ENCODE measurements at places on chromosomes 11 and 22.

- no peak for DNase-seq
Observed at GRCh38 chr11:46684367-46684766, 16.1 kb downstream of the ARHGAP1 start.

- DNase-seq = no peak
Observed at GRCh38 chr11:17604201-17604914, 57.3 kb downstream of the OTOG start.

GRCh38 chr11:11587122-11587521 is 34.7 kb downstream of the GALNT18 start:
- no peak for DNase-seq

DNA sequence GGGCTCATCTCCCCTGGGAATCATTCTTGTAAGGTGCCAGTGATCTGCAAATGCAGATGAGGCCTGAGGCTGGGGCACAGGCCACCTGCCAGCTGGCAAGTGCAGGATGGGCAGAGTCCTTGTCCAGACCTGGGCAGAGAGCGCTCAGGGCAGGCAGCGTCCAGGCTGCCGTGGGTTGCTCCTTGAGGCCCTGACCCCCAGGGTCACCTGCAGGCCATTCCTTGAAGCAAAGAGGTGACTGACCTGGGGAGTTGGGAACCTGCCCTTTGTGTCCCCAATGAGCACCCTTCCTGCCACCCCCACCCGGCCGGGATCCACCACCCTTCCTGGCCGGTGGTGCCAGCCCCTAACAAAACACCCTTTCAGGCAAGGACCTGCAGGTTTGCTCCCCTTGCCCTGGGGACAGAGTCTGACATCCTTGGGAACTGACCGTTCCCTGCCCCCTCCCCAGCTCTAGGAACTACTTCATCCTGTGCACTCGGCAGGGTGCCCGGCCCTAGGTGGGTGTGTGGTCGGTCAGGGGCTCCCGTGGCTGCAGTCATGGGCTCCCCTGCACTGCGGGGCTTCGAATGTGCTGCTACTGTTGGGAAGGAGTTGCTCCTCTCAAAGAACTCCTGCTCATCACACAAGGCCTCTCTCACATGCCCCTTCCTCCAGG is 28.3 kb downstream of the DUSP8 start:
- DNase-seq = no peak

GRCh38 chr11:134397304-134398078 is 14.6 kb downstream of the B3GAT1 start:
- DNase-seq = no peak

DNA sequence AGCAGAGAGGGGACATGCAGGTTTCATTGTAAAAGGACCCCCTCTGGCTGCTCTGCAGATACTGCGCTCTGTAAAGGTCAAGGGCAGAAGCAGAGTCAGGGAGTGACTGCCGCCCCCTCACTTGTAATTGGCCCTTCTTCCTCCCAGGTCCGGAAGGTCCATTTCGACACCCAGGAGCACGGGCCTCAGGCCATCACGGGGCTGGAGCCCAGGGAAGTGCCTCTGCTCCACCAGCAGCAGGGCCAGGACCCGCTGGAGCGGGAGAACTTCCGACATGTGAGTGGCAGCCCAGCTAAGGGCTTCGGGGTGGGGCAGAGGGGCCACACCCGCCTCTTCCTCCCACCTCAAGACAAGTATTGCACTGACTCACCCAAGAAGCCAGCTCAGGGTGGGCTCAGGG is 24.0 kb upstream of the LRRC10B start:
- DNase-seq = no peak

DNA sequence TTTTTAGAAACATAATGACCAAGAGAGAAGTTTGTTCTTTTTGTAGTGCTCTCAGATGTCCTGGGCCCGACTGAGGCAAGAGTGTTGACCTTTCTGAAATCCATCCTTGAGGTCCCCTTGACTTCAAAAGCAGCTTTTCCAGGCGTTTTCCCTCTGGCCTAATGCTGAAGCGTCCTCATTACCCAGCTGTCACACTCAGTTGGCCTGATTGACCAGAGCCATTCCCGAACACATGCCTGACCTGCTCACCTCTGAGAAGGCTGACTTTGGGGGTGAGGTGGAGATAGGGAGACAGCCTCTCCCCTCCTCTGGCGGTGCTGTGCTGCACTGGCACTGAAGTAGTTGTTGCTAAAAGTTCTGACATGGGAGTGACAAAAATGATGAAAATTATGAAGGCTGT is 66.9 kb downstream of the ALX4 start:
- no peak for DNase-seq

GRCh38 chr11:72642043-72642883 is 32.0 kb downstream of the PDE2A start:
- DNase-seq = no peak

GRCh38 chr11:78783301-78783700 is 208.6 kb upstream of the NARS2 start:
- DNase-seq = no peak

- no peak for DNase-seq
Observed at GRCh38 chr11:115017529-115017928, 339.2 kb downstream of the NXPE2 start.

GRCh38 chr11:120801801-120802689 is 221.9 kb upstream of the TBCEL start:
- DNase-seq = peak; percentile 34

DNA sequence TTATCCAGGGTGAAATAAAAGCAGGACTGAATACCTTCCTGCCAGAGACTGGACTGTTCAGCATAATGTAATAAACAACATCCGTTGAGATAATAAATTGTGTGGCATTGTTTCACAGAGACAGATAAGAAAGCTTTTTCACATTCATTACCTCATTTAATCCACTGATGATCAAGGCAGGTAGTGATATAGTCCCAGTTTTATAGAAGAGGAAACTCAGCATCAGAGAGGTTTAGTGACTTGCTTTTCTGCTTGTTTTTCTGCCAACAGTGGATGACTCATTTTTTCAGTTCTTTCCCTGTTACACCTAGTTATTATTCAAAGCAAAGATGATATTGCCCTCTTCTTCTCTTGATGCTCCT is 4.0 kb downstream of the MYO18B start:
- no peak for DNase-seq

DNA sequence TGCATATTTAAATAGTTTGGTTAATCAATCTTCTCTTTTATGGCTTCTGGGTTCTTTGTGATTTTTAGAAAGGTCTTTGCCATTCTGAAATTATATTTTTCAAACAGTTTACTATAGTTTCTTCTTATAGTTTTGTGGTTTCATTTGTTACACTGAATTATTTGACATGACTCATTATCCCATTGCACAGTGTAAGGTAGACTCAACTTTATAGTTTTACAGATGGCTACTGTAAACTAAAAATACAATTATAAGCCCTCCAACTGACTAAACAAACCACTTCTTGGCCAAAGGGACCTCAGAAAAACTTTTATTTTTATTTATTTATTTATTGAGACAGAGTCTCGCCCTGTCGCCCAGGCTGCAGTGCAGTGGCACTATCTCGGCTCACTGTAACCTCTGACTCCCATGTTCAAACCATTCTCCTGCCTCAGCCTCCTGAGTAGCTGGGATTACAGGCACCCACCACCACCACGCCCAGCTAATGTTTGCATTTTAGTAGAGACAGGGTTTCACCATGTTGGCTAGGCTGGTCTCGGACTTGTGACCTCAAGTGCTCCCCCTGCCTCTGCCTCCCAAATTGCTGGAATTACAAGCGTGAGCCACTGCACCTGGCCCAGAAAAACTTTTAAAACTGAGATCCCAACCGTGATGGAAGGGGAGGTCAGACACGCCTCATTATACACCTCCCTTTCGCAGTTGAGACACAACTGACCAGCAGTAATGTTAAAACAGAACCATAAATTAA is 14.1 kb upstream of the RAC2 start:
- DNase-seq = no peak

DNA sequence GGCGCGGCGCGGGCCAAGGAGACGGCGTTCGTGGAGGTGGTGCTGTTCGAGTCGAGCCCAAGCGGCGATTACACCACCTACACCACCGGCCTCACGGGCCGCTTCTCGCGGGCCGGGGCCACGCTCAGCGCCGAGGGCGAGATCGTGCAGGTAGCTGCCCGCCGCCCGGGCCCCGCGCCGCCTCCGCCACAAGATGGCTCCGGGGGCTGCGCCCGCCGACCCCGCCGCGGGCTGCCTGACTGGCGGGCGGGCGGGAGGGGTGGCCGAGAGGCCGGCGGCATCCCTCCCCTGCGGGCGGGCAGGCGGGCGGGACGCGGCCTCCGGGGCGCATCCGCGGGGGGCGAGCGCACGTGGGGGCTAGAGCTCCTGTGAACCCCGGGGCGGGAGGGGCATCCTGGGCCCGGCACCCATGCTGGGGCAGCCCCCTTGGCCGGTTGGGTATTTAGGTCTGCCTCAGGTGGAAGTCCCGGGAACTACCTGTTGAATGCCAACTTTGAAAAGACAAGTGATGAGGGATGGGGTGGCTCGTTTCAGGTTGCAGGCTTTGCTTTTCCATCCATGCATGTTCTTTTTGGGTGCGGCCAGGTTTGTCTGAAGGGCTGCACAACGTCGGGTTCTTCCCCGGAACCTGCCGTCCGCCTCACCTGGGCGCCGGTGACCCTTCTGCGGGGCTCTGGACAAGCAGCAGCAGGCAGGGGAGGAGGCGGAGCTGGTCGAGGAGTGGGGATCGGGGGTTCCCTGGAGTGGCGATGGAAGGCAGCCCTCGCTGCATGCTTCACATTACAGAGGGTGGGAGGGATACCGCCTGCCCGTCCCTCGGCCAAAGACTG is 760 bp downstream of the ZNRF3 start:
- no peak for DNase-seq

GRCh38 chr11:89436071-89436470 is 55.1 kb downstream of the NOX4 start:
- no peak for DNase-seq

DNA sequence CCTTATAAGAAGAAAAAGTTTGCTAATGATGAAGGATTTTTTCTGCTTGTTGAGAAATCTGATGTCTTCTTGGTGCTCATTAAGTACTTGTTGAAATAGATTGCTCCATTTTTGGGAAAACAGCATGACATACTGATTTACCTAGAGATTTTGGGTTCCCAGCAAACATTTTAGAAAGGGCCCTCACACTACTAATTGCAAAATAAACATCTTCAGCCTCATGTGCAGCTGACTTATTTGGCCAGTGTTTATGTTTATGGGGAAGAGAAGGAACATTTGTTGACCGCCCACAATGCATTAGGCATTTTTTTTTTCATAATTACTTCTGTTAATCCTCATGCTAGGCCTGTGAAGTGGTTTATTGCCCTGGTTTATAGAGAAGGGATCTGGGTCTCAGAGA is 40.1 kb downstream of the LDLRAD3 start:
- DNase-seq = no peak

GRCh38 chr11:95098826-95099225 is 9.2 kb downstream of the ENDOD1 start:
- no peak for DNase-seq

DNA sequence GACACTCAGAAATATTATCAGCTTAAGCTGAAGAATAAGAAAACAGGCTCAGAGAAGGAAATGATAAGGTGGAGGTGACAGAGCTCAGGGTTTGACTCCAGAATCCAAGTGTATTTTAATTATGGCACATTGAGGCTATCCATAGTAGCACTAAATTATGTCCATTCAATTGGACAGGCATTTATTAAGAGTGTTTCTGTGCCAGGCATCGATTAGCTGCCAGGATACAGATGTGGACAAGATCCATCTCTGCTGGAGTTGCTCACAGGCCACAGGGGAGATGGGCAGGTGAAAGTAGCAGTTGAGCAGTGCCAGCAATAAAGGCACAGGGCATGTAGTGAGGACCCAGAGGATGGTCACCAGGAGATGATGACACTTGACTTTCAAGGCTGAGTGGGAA is 592.5 kb downstream of the INSC start:
- DNase-seq = no peak

DNA sequence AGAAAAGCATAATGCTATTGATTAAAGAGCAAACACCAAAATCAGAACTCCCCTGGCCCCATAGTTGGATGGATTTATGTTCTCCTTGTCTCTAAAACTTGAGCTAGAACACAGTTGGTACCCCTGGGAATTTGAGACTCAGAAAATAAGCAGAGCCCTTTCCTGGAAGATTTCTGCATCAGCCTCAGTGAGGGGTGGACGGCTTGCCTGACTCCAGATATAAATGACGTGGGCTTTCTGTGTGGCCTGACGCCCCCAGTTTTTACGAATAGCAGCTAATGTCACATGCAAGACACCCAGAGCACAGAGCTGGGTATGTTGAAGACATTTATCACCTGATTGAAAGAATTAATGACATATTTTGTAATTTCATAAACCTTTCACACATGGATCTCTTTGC is 130.8 kb downstream of the TRIM29 start:
- DNase-seq = no peak

GRCh38 chr11:19673924-19674729 is 38.5 kb upstream of the NAV2 start:
- DNase-seq = no peak

DNA sequence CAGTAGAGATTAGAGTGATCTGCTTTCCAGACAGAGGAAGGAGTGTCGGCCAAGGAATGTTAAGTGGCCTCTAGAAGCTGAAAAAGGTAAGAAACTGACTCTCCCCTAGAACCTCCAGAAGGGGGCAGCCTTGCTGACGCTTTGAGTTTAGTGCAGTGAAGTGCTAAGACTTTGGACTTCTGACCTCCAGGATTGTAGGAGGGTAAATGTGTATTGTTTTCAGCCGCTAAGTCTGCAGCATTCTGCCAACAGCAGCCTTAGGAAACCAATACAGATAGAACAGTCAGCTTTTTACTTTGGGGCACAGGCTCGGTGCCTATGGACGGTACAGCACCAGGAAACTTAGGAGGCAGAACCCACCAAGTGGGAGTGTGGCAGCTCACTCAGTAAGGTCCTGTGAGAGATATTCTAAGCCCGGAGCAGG is 3.6 kb upstream of the TBC1D22A start:
- peak; percentile 26 for DNase-seq

- DNase-seq = no peak
Observed at GRCh38 chr11:63274776-63275175, 31.4 kb upstream of the SLC22A25 start.

DNA sequence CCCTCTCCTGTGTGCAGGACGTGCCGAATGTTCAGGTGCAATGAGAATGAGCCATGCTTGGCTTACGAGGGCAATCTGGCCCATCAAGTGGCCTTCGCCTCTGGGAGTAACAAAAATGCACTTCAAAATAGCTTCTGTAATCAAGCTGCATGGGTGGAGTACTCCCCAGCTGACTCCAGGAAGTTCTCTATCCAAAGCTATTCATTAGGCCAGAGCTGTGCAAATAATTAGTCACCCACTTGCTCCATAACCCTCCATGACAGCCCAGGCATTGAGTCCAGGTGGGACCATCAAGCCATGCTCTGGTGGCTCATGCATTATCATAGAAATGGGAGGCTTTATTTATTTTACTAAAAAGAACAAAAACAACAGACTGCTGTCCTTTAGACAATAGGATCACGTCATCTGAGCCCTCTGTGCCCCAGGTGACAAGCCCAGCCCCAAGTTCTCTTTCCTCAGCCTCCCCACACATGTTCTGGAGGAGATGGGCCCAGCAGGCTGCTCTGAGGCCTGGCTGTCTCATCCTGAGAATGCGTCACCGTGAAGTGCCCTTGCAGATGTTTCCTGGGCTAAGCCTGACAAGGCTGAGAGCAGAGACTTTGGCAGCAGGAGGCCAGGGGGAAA is 244.7 kb downstream of the ETS1 start:
- DNase-seq = no peak

- DNase-seq = no peak
Observed at GRCh38 chr11:62917906-62918502, 3.2 kb downstream of the CHRM1 start.

All from KG1 (cell line).